ENCODE measurements at places on chromosomes 13 and 19.

DNA sequence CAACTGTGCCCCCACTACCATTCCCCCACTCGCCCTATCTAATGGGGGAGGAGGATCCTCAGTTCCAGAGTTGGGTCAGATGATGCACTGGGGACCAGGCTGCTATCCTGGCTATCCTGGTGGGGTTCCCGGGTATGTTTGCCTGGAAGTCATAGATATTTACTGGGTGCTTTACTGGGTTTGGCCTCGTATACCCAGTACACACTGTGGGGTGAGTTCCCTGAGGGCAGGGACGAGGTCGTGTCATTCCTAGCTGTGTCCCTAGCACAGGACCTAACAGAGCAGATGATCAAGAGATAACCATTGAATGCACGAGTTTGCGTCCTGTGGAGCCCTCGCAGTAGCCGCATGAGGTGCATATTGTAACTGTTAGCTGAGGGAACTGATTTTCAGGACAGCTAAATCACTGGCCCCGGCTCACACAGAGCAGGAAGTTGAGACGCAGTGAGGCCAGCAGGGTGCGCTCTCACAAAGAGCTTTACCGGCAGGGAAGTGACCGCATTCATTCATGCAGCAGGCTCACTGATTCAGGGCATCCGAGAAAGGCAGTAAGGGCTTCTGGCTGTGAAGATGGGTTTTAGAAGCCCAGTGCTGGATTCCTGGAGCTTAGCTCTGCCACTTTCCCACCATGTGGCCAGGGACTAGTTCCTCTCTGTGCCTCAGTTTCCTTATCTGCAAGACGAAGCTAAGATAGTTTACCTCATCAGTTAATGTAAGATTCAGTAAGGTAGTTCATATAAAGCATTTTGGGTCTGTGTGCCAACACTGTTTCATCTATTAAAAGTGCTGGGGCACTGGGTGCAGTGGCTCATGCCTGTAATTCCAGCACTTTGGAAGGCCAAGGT is 6.0 kb downstream of the RUVBL2 start:
- H3K4me1 ChIP-seq: peaks cover 10% of the 10 kb centered on the region
- peaks cover 23% of the 10 kb centered on the region for H3K36me3 ChIP-seq
- H3K27ac ChIP-seq: no peak overlapping the region
- no peaks in the 10 kb centered on the region for H3K27me3 ChIP-seq

GRCh38 chr19:4722671-4723594 is 709 bp downstream of the DPP9 start:
- H3K4me3 ChIP-seq: peak overlapping the region; percentile 91
- peak overlapping the region; percentile 96 for H3K27ac ChIP-seq
- peaks cover 36% of the 10 kb centered on the region for H3K36me3 ChIP-seq
- H3K4me1 ChIP-seq: peaks cover 21% of the 10 kb centered on the region
- DNase-seq: peak; percentile 56

- no peak for DNase-seq
- no peaks in the 10 kb centered on the region for H3K36me3 ChIP-seq
- no peaks in the 10 kb centered on the region for H3K27me3 ChIP-seq
- H3K4me1 ChIP-seq: no peaks in the 10 kb centered on the region
Measured at GRCh38 chr13:112902101-112902651, 66.8 kb upstream of the MCF2L start.

DNA sequence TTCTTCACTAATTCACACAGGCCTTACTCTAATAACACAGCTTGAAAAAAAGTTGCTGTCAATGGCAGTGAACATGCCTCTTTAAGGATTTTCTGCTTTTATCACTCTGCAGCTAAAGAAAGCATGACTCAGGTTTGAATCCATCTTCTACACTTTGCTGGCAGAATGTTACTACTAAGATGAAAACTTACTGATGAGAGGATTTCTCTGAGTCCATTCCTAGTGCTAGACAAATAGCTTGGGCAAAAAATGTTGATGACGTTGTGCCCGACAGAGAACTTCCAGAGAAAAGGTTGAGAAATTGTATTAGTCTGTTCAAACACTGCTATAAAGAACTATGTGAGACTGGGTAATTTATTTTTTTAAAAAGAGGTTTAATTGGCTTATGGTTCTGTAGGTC is 572.0 kb downstream of the IRS2 start:
- H3K27me3 ChIP-seq: no peaks in the 10 kb centered on the region
- no peak overlapping the region for H3K27ac ChIP-seq
- no peak for DNase-seq
- H3K36me3 ChIP-seq: no peaks in the 10 kb centered on the region

- no peak for DNase-seq
- peak overlapping the region; percentile 79 for H3K27ac ChIP-seq
- peak overlapping the region; percentile 4 for H3K4me3 ChIP-seq
- H3K4me1 ChIP-seq: peaks cover 68% of the 10 kb centered on the region
- no peaks in the 10 kb centered on the region for H3K36me3 ChIP-seq
- H3K27me3 ChIP-seq: no peaks in the 10 kb centered on the region
Measured at GRCh38 chr13:44273991-44274770, 99.4 kb upstream of the SERP2 start.

DNA sequence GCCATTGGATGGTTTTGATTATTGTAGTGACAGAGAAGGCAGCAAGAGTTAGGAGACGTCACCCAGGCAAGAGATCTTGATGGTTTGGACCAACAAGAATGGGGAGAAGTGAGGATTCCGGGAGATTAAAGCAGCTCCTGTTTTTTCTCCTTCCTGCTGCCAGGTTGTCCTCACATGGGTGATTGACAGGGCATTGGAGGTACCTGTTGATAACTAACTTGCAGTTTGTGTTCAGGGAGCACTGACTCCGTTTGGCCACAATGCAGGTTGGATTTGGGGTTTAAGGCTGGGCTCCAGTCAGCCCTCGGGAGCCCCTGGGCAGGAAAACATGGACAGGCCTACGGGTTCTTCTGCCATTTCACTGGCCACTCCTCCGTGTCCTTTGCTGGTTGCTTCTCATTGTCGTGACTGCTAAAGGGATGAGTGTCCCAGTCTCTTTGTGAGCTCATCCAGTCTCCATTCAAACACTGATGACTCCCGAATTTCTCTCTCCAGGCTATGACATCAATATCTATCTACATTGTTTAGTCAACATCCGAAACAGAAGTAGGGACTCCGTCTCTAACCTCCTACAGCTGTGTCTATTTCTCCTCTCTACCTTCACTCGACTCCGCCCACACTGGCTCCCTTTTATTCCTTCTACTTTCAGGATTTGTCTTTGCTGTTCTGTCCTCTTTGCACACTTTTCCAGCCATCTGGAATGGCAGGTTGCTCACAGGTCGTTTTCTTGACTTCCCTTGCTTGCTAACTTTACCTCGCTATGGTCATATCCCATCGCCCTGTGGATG is 1.3 kb upstream of the PTOV1 start:
- no peaks in the 10 kb centered on the region for H3K27me3 ChIP-seq
- H3K4me3 ChIP-seq: peak overlapping the region; percentile 96
- H3K27ac ChIP-seq: peak overlapping the region; percentile 99
- peaks cover 6% of the 10 kb centered on the region for H3K36me3 ChIP-seq
- H3K4me1 ChIP-seq: peaks cover 34% of the 10 kb centered on the region

- no peaks in the 10 kb centered on the region for H3K27me3 ChIP-seq
- H3K36me3 ChIP-seq: no peaks in the 10 kb centered on the region
- no peak overlapping the region for H3K4me3 ChIP-seq
- H3K27ac ChIP-seq: no peak overlapping the region
- DNase-seq: no peak
Measured at GRCh38 chr19:15328312-15328711, 4.0 kb downstream of the BRD4 start.

GRCh38 chr19:33686262-33686661 is 64.5 kb downstream of the CHST8 start:
- H3K4me3 ChIP-seq: no peak overlapping the region
- no peaks in the 10 kb centered on the region for H3K4me1 ChIP-seq
- H3K27ac ChIP-seq: no peak overlapping the region
- no peaks in the 10 kb centered on the region for H3K36me3 ChIP-seq
- DNase-seq: peak; percentile 29
- no peaks in the 10 kb centered on the region for H3K27me3 ChIP-seq

DNA sequence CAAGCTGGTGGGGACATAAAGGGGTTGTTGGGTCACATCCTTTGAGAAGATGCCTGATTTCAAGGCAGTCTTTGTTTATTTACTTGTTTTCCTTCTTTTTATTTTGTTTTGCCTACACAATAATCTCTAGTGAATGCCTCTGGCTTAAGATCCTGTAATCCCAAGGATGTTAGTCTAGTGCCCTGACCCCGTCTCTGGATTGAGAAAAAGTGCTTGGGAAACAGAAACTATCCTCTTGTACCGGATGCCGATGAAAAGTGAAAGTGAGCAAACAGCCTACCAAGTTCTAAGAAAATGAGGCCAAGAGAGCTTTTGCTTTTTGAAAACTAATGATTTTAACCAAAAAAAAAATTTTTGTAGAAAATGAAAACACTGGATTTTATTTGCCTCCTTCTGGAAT is 42.1 kb upstream of the C1QTNF9 start:
- H3K27ac ChIP-seq: peak overlapping the region; percentile 53
- no peaks in the 10 kb centered on the region for H3K27me3 ChIP-seq
- no peaks in the 10 kb centered on the region for H3K36me3 ChIP-seq
- peak overlapping the region; percentile 2 for H3K4me3 ChIP-seq

- H3K27me3 ChIP-seq: no peaks in the 10 kb centered on the region
- H3K4me3 ChIP-seq: no peak overlapping the region
- DNase-seq: no peak
- no peaks in the 10 kb centered on the region for H3K36me3 ChIP-seq
- H3K27ac ChIP-seq: no peak overlapping the region
- H3K4me1 ChIP-seq: no peaks in the 10 kb centered on the region
Measured at GRCh38 chr13:109884462-109884861, 98.1 kb upstream of the IRS2 start.

DNA sequence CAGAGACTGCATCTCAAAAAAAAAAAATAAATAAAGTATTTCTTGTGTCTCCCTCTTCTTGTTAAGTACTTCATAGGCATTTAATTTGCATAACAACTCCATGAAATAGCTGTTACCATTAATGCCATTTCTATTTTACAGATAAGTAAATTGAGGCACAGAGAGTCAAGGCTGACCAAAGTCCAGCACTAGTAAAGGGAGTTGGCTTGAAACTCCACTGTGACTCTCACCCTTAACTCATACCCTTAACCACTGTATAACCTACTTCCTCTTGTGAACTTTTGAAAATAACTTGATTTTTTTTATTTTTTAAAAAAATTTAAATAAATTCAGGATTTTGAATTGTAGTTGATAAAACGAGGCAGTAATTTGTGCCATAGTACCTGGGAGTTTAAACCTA is 6.0 kb downstream of the GPATCH1 start:
- no peak overlapping the region for H3K4me3 ChIP-seq
- DNase-seq: no peak
- no peak overlapping the region for H3K27ac ChIP-seq
- peaks cover 47% of the 10 kb centered on the region for H3K36me3 ChIP-seq
- H3K27me3 ChIP-seq: no peaks in the 10 kb centered on the region

GRCh38 chr19:29872224-29872731 is 60.5 kb downstream of the CCNE1 start:
- no peaks in the 10 kb centered on the region for H3K36me3 ChIP-seq
- H3K27me3 ChIP-seq: peaks cover 3% of the 10 kb centered on the region
- no peak overlapping the region for H3K4me3 ChIP-seq
- H3K4me1 ChIP-seq: peaks cover 4% of the 10 kb centered on the region

DNA sequence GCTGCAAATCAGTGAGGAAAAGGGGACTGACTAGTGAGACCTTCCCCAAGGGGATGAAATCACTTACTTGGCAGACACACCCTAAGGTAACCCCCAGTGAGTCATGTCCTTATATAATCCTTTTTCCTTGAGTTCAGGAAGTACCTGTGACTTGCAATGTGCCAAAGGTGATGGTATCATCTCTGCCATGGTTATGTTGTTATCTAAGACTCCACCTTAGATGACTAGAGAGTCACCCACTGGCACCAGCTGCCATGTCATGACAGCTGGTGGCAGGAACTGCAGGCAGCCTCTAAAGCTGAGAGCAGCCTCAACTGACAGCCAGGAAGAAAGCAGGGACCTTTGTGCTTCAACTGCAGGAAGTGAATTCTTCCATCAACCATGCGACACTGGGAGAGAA is 12.5 kb downstream of the PBX4 start:
- no peak overlapping the region for H3K27ac ChIP-seq
- H3K4me3 ChIP-seq: no peak overlapping the region
- H3K4me1 ChIP-seq: no peaks in the 10 kb centered on the region
- DNase-seq: no peak
- H3K36me3 ChIP-seq: no peaks in the 10 kb centered on the region

GRCh38 chr13:76759877-76760276 is 126.3 kb downstream of the KCTD12 start:
- no peaks in the 10 kb centered on the region for H3K36me3 ChIP-seq
- no peaks in the 10 kb centered on the region for H3K4me1 ChIP-seq
- no peak overlapping the region for H3K27ac ChIP-seq
- no peak for DNase-seq

- no peaks in the 10 kb centered on the region for H3K4me1 ChIP-seq
- H3K36me3 ChIP-seq: no peaks in the 10 kb centered on the region
- no peak overlapping the region for H3K27ac ChIP-seq
- no peak overlapping the region for H3K4me3 ChIP-seq
- H3K27me3 ChIP-seq: no peaks in the 10 kb centered on the region
Measured at GRCh38 chr13:106212386-106213010, 323.0 kb downstream of the EFNB2 start.

- H3K4me3 ChIP-seq: no peak overlapping the region
- no peaks in the 10 kb centered on the region for H3K36me3 ChIP-seq
- DNase-seq: no peak
- H3K27me3 ChIP-seq: no peaks in the 10 kb centered on the region
- H3K4me1 ChIP-seq: no peaks in the 10 kb centered on the region
- no peak overlapping the region for H3K27ac ChIP-seq
Measured at GRCh38 chr19:28785971-28786370, 427.0 kb downstream of the UQCRFS1 start.

GRCh38 chr13:33639158-33639557 is 178.8 kb upstream of the RFC3 start:
- peak; percentile 74 for DNase-seq
- no peaks in the 10 kb centered on the region for H3K36me3 ChIP-seq
- no peak overlapping the region for H3K27ac ChIP-seq
- H3K27me3 ChIP-seq: no peaks in the 10 kb centered on the region
- no peak overlapping the region for H3K4me3 ChIP-seq

- no peaks in the 10 kb centered on the region for H3K4me1 ChIP-seq
- no peak overlapping the region for H3K27ac ChIP-seq
- DNase-seq: no peak
- H3K4me3 ChIP-seq: no peak overlapping the region
Measured at GRCh38 chr19:1307320-1307719, 21.6 kb downstream of the EFNA2 start.

GRCh38 chr13:28744656-28745055 is 25.9 kb upstream of the SLC46A3 start:
- H3K4me3 ChIP-seq: no peak overlapping the region
- no peak for DNase-seq
- H3K4me1 ChIP-seq: no peaks in the 10 kb centered on the region
- no peaks in the 10 kb centered on the region for H3K27me3 ChIP-seq
- no peak overlapping the region for H3K27ac ChIP-seq

- H3K4me3 ChIP-seq: no peak overlapping the region
- peaks cover 13% of the 10 kb centered on the region for H3K4me1 ChIP-seq
- H3K27me3 ChIP-seq: no peaks in the 10 kb centered on the region
- no peaks in the 10 kb centered on the region for H3K36me3 ChIP-seq
- no peak for DNase-seq
- H3K27ac ChIP-seq: no peak overlapping the region
Measured at GRCh38 chr19:35963514-35963913, 27.3 kb downstream of the LRFN3 start.

DNA sequence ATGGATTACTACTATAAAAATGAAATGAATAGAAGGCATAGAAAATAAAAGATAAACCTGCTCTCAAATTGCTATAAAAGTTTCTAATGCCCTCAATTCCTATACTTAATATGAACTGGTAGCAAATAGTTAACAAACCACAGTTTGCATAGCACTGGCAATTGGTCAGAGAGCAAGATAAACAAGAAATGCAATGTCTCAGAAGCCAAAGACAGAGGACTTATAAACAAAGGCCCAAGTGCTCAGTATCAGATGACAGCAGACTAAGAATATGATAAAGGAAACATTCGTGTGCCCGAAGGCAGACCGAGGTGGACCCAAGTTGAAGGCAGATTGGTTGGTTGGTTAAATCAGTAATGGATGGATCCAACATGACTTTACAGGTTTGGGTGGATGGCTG is 50.6 kb downstream of the IPO5 start:
- H3K27me3 ChIP-seq: no peaks in the 10 kb centered on the region
- DNase-seq: no peak
- H3K36me3 ChIP-seq: peaks cover 89% of the 10 kb centered on the region
